ENCODE measurements at places on chromosomes 7 and 10.

GRCh38 chr10:49571388-49571787 is 32.5 kb upstream of the ERCC6 start:
- DNase-seq, result no peak

GRCh38 chr7:3464900-3465622 is 164.0 kb downstream of the SDK1 start:
- no peak for DNase-seq

DNA sequence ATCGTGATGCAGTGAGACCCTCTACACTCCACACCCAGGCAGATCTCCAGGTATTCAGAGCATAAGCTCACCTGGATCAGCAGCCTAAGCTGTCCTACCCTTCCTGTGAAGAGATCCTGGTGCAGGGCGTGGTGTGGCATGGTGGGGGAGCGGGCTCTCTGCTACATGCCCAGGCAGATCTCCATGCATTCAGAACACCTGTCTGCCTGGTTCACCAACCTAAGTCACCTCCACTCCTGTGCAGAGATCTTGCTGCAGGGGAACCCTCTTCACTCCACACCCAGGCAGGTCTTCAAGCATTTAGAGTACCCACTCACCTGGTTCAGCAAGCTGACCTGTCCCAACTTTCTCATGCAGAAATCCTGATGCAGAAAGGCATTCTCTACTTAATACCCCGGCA is 394.4 kb upstream of the SEMA3A start:
- DNase-seq, result no peak

DNA sequence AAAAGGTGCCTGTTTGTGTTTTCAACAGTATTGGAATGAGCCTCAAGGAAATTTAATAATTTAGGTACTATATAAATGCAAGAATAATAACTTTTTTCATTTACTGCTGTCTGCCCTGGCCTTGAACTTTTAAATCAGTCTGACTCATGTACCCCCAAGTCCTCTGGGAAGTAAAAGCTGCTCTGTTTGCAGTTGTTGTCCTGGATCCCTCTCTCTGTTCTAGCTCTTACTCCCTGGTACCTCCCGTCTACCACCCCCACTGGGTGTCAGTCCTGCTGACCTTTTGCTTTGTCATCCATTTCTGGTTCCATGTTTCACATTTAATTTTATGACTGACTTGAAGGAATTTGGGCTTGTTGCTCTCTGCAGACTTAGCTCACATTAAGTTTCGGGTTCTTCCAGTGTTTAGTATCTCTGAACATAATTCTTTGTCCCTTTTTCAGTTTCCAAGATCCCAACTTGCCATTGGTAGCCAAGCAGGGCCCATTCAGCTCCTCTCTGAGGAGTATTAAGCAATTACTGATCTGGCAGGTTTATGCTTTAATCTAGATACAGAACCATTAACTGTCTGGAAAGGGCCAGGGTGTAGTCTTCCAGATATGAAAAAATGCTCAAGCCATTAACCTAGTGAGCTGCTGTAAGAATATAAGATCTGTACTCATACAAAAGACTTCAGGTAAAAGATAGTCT is 208.7 kb upstream of the FAM3C start:
- no peak for DNase-seq

DNA sequence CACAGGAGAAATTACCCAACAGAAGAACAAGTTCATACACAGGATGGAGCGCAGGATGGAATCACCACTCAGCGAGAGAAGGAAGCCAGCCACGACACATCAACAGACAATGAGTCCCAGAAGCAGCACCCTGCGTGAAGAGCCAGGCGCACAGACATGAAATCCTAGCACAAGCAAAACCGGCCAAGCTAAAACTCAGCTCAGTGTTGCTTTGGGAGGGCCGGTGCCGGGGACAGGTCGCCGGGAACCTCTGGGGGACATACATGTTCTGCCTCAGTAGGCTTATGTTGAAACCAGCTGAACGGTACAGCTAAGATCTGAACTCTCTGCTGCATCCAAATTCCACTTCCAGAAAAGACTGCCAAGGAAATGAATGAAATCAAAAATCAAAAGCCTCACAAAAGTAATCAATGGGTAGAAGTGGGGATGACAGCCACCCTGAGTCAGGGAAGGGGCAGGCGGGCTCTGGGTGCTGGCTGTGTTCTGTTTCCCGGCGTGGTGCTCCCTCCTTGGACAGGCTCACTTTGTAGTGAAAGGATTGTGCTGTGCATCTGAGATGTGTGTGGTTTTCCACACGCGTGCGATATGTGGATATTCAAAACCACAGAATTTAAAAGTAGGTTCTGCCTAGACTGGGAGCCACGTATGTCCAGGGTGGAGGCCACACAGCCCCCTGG is 114.7 kb downstream of the PDGFA start:
- DNase-seq, result no peak

GRCh38 chr7:18844735-18845134 is 272.7 kb downstream of the TWIST1 start:
- no peak for DNase-seq

DNA sequence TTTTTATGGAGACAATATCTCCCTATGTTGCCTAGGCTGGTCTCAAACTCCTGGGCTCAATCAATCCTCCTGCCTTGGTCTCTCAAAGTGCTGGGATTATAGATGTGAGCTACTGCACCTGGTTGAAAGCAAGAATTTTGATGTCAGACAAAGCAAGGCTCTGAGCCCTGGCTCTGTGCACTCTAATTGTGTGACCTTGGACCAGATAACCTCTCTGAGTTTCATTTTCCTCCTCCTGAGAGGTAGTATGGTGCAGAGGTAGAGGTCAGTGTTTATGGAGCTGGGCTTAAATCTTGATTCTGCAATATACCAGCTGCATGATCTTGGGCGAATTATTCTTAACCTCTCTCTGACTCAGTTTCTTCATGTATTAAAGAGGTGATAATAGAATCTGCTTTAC is 31.4 kb upstream of the SLC26A3 start:
- no peak for DNase-seq

DNA sequence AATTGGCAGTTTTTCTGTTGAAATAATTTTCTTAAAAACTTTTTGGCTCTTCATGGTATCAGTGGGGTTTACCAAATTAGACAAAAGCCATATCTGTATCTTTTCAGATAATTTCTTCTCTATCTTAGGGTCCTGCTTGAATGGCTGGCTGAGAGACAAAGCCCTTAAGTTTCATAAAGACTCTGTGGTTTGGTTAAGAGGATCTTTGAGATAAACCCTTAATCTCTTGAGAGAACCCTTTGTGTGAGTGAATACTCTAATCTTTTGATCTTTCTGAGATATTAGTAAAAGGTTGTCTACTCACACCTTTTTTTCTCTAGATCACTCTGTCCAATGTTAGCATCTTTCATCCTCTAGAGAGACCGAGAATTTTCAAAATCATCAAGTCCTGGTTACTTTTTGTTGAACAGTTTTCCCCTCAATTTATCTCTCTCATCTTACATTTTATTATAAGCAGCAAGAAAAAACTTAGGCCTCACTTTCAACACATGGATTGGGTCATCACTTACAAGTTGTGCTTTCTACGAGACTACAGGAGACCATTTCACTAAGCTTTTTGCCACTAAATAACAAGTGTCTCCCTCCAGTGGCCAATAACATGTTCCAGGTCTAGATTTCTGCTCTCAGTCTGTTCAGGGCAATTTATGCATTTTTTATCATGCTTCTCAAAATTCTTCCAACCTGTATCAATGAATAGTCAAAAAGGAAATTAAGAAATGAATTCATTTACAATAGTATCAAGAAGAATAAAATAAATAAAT is 28.4 kb downstream of the DNAJC9 start:
- no peak for DNase-seq

- DNase-seq, result no peak
Observed at GRCh38 chr7:158559356-158559755, 28.3 kb downstream of the PTPRN2 start.

DNA sequence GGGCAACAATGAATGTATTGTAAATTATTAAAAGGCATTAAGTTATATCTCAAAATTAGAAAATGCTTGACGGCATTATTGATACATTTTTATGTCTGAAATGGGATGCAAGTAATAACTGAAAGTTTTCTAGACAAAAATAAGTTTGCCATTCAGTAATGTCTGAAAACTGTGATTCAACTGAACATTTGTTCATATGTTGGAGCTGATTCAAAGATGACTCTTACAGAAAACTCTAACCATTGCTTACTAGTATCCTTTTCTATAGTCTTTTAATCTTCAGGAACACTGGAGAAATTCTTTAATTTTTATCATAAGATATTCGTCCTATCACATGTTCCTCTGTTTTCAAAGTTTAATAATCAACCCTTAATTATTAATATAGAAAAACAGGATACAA is 71.1 kb upstream of the TFEC start:
- no peak for DNase-seq

- no peak for DNase-seq
Observed at GRCh38 chr7:130476297-130477150, 15.4 kb upstream of the MEST start.

DNA sequence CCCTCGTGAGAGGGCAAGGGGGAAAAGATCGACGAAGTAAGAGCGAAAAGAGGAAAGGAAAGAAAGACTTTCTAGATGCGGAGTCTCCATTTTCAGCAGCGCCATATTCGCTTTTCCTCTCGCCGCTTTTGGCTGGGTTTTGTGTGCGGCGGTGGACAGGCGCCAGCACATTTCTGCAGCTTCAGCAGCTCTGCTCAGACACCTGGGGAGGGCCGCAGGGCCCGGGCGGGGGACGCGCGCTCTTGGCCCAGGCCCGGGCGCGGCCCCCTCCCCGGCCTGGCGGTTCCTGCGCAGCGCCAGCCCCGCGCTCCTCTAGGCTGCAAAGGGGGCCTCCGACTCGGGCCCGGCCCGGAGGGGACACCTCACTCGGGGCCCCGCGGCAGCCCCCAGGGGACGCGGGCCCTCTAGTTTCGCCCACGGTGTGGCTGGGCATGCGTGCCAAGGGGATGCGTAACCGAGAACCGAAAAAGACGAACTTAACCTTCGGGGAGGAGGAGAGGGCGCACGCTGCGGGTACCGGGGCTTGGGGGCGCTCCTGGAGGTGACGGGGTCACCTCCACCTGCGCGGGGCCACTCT is 34.5 kb upstream of the EBLN1 start:
- peak; percentile 96 for DNase-seq

DNA sequence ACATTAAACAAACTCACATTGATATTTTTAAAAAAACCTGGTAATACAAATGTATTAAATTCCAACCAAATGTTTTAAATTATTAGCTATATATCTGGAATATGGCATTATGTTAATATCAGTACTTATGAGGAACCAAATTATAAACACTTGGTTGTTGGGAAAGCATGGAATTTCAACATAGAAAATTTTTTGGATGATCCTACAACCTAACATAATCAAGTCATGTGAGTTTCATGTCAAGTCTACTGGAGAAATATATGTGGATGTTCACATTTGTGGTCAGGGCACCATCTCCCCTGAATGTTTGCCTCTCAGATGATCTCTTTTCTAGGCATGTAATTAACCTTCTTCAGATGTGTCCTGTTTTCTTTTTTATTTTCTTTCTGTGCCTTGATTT is 5.2 kb upstream of the POT1 start:
- DNase-seq, result no peak

DNA sequence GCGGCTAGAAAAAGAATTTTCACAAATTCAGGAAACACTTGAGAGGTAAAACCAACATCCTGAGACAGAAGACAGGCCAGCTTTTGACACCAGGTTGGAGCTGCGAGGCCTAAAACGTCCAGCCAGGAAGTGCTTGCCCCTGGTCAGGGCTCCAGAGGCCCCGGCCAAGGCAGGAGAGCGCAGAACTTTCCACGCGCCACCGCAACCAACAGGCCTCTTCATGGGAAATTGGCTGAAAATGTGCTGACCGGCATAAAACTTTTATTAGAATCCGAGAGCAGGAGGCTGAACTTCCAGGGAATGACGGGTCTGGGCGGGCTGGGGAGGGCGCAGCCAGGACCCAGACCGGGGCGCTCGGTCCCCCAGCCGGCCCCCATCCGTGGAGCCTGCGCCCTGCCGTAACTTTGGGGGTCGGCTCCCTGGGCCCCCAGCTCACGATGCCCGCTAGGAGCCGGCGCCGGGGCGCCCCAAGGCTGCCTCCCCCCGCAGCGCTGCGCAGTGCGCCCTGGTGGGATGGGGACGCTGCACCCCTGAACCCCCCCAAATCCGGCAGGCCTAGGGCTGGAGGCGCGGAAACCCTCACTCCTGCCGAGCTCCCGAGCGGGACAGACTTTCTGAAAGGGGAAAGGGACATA is 414.0 kb upstream of the MKI67 start:
- peak; percentile 44 for DNase-seq

- no peak for DNase-seq
Observed at GRCh38 chr7:103119791-103120291, 29.1 kb downstream of the NAPEPLD start.

GRCh38 chr10:131892806-131893675 is 7.8 kb upstream of the PPP2R2D start:
- DNase-seq, result no peak

DNA sequence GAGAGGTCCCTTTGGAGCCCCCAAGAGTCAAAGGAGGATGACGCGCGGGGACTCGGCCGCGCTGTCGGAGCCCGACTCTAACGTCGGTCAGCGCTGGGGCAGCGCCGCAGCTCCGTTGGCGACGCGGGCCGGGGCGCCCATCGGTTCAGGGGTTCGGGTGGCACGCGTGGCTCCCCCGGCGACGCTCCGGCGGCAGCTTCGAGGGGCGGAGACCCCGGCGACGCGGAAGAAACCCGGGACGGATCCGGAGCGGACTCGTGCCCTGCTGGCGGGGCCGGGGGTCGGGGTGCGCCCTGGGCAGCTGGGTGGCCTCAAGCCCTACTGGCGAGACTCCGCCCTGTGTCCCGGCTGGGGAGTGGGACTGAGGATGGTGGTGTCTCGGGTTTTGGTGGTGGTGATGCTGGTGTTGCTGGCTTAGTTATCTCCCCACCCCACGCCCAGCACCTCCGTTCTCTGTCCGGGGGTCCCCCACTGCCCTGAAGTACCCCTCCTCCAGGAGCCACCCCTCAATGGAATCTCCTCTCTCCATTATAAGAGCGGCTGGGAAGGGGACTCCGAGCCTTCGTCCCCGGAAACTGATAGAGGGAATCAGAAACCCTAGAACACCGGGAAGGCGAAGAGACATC is at the start of gene NAT16:
Gene NAT16, minus strand, starts transcription at position 164 of the 626 bp plus-strand sequence. CDS start 5,486 bp downstream, outside the sequence.
- no peak for DNase-seq

DNA sequence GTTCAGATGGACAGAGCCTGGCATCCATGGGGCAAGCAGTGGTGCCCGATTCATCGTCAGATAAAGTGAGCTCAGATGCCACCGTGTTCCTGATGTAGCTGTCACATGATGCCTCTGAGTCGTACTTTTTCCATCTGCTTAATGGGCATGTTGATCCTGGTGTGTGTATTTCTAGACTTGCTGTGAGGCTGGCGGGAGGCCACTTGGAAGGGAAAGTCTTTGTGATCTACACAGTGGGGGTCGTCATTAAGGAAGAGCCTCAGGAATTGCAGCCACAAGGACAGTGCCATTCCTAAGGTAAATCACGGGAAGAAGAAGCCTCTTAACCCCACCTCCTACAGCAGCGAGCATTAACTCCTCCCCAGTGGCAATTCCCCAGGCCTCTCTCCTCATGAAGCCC is 63.0 kb downstream of the RGS10 start:
- no peak for DNase-seq

DNA sequence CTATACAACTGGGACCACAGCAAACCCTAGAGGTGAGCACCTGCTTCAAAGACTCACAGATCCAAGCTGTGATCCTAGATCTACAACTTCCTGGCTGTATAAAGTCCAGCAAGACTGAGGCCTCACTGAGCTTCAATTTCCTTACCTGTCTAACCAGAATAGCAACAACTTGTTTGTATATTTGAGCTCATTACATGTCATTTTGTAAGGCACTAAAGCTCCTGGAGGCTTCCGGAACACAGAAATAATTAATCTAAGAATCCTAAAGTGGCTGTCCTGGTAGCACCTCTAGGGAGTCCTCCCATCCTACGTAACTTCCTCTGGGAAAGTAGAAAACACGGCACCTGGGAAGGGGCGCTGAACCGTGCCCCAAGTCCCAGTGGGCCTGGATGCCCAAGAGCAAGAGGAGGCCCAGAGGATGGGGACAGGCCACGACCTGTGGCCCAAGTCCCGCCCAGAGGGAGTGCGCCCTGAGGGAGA is 39.4 kb downstream of the HK1 start:
- no peak for DNase-seq

All from right kidney (tissue), 9 donors.